ENCODE measurements at places on chromosomes 5 and 9. TPM values are rescaled to one million over a fixed set of nuclear protein-coding genes. Genes with fewer than 3 reads are reported as not detected.
A peak's percentile ranks its signal among the peaks of the same experiment; 100 is the strongest.

Gene PCSK1
- total RNA-seq, result not detected

DNA sequence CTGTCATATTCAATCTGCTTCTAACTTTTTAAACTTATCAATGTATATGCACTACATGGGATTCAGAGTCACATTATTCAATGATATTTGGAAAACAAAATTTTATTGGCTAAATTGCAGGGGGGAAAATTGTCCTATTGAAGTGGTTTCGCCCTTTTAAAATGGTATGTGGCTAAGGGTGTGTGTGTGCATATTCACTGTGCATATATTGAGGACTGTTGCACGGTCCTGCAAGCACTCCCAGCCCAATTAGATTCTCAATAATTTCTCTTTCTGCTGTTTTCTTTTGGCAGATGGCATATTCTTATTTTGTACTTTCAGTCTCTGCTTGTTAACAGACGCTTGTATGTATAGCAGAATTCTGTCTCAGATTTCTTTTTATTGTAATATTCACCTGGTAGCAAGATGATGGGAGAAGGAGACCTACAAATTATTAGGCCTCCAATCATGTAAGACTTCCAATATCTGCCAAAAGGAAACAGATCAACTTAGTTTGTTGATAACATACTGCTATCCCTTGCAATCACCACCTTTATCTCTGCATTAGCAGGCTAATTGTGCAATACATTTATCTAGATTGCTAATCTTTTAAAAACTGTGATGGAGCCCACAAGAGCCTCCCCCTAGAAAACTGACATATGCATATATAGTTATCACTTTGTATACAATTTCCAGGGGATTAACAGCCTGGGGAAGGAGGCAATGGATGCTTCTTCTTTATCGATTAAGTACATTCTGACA is 411.5 kb downstream of the PLK2 start:
- DNase-seq, result no peak

DNA sequence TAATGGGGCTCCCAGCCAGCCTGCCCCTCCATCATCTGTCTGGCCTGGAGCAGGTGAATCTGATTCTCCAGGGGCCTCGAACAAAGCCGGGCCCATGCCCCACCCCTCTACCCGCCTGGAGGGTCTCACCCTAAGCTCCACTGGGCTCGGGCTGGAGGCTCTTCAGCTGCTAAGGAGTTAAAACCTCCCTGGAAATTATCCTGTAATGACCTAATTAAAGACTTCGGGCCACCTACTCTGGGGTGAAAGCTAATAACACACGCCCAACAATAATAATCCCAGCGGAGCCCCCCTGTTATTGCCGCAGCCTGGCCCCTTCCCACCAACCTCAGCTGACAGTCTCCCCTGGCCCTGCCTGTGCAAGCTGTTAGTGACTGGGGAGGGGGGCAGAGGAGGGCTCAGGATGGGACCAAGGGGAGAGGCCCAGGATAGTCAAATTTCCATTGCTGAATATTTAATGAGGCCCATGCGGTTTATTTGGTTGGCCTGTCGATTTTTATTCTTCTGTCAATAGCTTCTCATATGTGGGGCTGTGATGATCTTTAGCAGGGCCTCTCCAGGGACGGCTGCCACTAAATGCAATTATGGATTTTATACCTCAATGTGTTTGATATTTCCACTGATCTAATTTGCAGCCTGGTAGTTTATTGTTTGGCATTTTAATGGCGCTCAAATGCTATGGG is 25.7 kb downstream of the LMX1B start:
- DNase-seq, result no peak

DNA sequence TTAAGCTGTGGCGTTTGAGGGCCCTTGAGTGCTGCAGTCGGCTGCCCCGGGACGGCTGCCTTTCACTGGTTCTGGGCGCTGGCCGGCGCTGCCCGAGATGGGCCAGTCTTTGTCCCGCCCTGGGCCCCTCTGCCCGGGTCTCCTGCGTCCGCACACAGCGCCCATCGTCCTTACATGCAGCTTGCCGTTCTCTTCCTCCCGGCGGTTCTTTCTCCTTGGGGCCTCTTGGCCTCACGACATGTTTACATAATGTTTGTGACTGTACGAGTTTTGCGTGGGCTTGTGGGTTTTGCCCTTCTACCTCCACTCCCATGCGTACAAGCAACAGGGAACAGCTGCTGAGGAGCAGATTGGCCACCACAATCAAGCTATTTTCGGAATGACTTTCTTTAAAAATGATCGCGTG is 618 bp downstream of the TNPO1 start:
- peak; percentile 35 for DNase-seq

GRCh38 chr5:76412511-76412910 is 9.4 kb downstream of the IQGAP2 start:
- DNase-seq, result no peak

DNA sequence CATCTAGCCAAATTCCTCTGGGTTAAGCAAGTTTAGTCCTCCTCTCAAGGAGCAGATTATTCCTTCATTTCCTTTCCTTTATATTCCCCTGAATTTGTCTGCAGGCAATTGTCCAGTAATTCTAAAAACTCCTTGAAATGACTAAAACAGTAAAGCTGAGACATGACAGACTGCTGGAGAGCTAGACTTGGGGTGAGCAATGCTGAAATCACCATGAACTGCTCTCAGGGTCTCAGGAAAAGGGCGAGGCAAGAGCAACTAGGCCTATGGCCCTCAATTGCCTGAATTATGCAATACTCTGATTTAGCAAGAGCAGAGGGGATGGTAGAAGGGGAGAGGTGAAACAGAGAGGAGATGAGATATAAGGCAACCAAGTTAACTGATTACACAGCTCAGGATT is 172.9 kb upstream of the NREP start:
- peak; percentile 83 for DNase-seq

All from PC-3 (cell line).